ENCODE measurements at places on chromosomes 3 and 15.

- DNase-seq: no peak
Measured at GRCh38 chr3:186361246-186361761, 730 bp downstream of the DGKG start.

DNA sequence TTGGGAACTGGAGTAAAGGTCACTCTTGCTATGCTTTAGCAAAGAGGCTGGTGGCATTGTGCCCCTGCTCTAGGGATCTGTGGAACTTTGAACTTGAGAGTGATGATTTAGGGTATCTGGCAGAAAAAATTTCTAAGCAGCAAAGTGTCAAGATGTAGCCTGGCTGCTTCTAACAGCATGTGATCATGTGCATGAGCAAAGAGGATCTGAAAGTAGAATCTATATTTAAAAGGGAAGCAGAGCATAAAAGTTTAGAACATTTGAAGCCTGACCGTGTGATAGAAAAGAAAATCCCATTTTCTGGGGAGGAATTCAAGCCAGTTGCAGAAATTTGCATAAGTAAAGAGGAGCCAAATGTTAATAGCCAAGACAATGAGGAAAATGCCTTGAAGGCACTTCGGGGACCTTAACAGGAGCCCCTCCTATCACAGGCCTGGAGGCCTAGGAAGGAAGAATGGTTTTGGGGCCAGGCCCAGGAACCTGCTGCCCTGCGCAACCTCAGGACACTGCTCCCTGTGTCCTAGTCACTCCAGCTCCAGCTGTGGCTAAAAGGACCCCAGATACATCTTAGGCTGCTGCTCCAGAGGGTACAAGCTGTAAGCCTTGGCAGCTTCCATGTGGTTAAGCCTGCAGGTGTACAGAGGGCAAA lies 212.2 kb upstream of the LINGO1 start:
- no peak for DNase-seq

DNA sequence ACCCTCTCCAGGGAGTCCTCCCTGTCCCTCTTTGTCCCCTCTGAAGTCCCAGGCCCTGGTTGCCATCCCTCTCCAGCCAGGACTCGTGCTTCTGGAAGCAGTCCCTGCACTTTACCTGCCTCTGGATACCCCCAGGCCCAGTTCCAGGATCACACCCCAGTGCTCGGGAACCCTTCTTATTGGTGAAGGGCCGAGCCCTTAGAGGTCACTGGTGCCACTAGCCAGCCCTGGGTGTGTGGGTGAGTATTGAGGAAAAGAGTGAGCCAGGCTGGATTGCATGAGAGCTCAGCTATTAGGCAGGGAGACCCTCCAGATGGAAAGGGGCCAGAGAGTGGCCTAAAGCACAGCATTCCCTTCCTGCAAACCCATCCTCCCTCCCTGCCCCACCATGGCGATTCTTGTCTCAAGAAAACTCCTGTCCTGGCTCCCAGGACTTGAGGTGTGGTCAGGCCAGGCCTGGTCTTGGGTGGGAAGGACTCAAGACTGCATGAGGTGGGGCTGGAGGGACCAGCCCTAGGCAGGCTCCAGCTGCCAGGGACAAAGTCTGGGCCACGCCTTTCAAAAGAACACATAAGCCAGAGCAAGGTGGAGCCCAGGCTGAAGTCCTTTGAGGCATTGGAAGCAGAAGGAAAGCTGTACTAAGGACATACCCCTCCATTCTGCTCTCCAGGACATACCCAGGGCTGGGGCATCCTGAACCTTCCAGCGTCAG lies 4.8 kb upstream of the PHGR1 start:
- DNase-seq: no peak

DNA sequence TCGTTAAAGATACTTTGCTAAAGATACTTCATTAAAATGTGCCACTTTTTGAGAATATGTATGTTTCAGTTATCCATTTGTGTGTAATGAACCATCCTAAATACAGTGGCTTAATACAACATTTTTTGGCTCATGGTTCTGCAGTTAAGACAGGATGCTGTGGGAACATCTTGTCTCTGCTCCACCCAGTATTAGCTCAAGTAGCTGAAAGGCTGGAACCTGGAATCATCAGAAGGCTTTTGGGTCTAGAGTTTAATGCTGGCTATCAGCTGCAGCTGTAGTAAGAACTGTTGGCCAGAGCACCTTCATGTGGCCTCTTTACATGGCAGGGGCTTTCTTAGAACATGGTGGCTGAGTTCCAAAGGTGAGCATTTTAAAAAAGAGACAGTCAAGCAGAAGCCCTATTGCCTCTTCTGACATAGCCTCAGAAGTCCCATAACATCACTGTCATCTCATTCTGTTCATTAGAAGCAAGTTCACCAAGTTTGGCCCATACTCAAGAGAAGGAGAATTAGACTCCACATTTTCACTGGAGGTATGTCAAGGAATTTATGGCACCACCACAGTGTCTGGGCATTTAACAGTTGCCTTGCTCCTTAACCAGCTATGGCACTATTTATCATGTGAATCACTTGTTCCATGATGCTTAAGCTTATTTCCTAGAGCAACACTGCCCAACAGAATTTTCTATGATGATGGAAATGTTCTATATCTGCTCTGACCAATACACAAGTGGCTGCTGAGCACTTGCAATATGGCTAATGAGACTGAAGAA lies 70.4 kb upstream of the PDZRN3 start:
- DNase-seq: no peak

DNA sequence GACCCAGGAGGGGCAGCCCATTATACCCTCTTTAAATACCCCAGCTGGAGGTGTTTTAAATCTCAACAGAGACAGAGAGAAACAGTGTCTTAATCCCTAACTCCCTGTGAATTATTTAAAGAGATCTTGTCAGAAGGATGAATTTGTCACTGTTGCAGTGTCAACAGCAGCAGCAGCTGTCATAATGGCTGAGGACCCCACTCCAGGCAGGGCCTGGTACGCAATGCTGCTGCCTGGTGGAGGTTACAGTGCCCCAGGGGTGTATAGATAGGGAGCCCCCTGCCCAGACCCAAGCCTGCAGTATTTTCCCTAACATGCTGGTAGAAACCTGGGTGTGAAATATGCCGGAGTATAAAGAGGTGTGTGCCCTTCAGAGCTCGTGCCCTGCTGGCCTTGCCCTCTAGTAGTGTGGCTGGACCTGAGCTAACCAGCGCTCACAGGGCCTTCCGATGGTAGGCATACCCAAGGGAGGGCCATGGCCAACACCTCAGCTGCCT lies 143.0 kb downstream of the EPHB1 start:
- DNase-seq: no peak

DNA sequence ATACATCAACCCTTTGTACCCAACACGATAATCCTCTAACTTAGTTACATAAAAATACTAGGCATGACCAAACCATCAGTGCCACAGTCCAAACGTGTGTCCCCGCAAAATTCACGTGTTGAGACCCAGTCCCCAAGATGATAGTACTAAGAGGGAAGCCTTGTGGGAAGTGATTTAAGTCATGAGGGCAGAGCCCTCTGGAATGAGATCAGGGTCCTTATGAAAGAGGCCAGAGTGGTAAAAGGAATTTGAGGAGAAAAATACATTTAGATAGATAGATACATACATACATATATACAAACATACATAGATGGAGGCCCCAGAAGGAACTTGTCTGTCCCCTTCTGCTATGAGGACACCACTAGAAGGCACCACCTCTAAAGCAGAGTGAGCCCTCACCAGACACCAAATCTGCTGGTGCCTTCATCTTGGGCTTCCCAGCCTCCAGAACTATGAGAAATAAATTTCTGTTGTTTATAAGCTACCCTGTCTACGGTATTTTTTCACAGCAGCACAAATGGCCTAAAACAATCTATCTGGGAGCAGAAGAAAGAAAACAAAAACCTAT lies 8.0 kb downstream of the TBC1D2B start:
- no peak for DNase-seq

DNA sequence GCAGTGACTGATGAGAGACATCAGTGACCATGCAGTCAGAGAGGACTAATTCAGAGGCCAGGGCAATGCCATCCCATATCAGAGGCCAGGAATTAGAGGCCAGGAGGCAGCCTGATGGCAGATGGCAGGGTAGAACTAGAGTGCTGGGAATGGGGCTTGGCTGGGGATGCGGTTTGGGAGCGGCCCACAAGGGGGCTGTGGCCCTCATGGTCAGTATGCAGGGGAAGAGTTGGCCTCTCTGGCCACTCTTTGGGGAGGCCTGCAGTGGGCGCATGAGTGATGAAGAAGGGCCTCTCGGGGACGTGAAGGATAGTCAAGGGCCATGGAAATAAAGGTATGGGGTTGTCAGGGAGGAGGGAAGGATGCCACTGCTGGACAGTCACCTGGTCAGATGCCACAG lies 101.7 kb downstream of the EEFSEC start:
- DNase-seq: no peak

GRCh38 chr3:63076357-63076756 lies 201.1 kb upstream of the CADPS start:
- DNase-seq: no peak

GRCh38 chr3:147407114-147407497 lies 763 bp upstream of the ZIC4 start:
- DNase-seq: no peak

GRCh38 chr3:159322322-159322939 lies 520.6 kb downstream of the MFSD1 start:
- peak; percentile 3 for DNase-seq

- DNase-seq: no peak
Measured at GRCh38 chr3:73653351-73653750, 28.6 kb upstream of the PDZRN3 start.

GRCh38 chr3:87795701-87796100 lies 263.1 kb downstream of the CGGBP1 start:
- DNase-seq: no peak

DNA sequence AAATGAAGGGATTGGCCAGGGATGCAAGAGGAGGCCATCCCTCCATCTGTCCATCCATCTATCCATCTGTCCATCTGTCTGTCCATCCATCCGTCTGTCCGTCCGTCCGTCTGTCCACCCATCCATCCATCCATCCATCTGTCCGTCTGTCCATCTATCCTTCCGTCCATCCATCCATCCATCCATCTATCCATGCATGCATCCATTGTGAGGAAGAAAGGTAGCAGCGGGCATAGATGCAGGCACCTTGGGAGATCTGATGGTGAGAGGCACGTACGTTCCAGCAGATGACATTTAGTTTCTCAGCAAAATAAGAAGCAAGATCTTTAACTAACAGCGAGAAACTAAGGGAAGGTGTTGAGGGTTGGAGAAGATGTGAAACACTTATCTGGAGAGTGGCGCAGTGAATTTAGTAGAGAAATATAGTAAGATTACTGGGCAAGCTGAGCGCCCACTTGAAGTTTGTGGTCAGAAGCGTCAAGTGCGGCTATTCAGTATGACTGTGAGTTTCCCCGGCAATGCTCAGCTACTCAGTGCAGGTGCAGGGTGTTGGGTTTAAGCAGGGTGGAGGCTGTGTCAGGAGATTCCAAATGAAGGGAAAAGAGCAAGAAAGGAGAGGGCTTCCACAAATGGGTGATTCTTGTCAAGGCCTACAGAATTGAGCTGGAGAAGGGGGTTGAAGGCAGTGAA lies 22.4 kb upstream of the SRP14 start:
- DNase-seq: no peak

DNA sequence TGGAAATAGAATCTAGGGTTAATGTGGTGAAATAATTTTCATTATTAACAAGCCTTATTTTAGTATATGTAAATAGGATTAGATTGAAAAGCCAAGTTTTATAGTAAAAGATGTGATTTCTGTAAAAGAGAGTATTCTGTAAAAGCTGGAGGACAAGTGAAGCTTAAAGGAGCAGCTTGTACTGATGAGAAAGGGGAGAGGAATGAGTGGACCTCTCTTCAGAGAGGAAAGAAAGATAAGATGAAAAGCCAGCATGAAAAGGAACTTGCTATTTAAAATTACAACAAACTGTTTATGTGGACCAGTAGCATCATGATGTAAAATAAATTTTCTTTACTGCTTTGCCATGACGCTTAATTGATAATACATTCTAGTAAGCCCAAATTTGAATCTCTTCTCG lies 18.5 kb downstream of the ALCAM start:
- no peak for DNase-seq

GRCh38 chr3:106323586-106323985 lies 454.8 kb upstream of the CBLB start:
- no peak for DNase-seq

- DNase-seq: no peak
Measured at GRCh38 chr3:110323349-110323748, 748.3 kb upstream of the NECTIN3 start.

GRCh38 chr15:66095871-66096687 lies 157.5 kb downstream of the MEGF11 start:
- DNase-seq: no peak

GRCh38 chr3:194339840-194340239 lies 11.3 kb downstream of the CPN2 start:
- DNase-seq: no peak

GRCh38 chr15:65044724-65045481 lies at the start of gene SLC51B:
Gene SLC51B (plus strand): TSS chr15:65045387. CDS start chr15:65050005, 4,618 bp downstream.
- no peak for DNase-seq

- DNase-seq: no peak
Measured at GRCh38 chr15:39914977-39915376, 5.1 kb downstream of the GPR176 start.

- no peak for DNase-seq
Measured at GRCh38 chr3:191333298-191333880, 3.1 kb upstream of the UTS2B start.

DNA sequence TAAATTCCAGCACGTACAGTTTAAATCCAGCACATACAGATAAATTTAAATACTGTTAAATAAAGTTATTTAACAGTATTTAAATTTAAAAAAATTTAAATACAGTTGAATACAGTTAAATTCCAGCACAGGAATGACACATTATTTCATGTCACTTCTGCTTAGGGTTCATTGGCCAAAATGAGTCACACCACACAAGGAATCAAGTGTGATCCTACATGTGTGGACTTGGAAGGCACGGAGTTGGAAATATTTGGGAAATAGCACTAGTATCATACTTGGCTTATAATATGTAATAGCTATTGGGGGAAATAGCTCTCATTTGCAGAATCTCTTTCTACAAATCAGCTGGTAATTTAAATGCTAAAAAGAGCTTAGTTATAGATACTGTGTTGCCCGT lies 10.6 kb downstream of the RAB7A start:
- no peak for DNase-seq

- no peak for DNase-seq
Measured at GRCh38 chr3:170714122-170714521, 128.2 kb upstream of the SLC7A14 start.

- no peak for DNase-seq
Measured at GRCh38 chr15:49187549-49188245, 17.6 kb downstream of the GALK2 start.

All from stimulated activated CD4-positive, alpha-beta T cell treated with anti-CD3 and anti-CD28 coated beads, Interleukin-4, amount 100 ng/mL, for 1 hour (primary cell).